ENCODE measurements at places on chromosomes 3 and 15.

- no peak for DNase-seq
Measured at GRCh38 chr3:60114191-60114590, 1064.4 kb upstream of the CFAP20DC start.

GRCh38 chr15:48794697-48795134 lies 16.2 kb downstream of the CEP152 start:
- DNase-seq: peak; percentile 47

DNA sequence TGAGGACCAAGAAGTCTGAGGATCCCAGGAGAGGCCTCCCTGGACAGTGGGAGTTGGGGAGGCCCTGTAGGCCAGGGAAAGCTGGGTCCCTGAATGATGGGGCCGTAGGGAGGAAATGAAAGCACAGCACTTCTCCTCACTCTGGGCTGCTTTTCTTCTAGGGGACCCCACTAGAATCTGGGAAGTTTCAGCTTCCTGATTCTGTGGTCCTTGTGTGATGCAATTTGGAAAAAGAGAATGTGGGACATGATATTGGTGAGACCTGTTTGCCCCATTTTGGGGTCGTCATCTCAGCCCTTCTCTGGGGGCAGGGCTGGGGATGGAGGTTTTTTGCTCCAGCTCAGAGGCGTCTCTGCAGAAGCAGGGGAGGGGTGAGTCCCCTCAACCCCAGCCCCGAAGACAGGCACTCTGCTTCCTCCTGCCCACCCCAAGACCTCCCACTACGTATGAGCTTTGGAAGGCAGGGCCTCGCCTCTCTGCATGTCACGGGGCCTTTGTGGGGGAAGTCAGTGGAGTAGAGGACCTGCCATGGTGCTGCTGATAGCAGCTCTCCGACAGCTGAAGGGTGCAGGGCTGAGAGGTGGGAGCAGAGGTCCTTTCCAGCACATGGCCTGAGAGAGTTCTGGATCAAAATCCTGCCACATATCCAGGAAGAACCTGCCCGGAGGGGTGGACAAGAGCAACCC lies 1.5 kb upstream of the SNX22 start:
- DNase-seq: no peak

- DNase-seq: no peak
Measured at GRCh38 chr3:18739099-18739433, 313.9 kb upstream of the SATB1 start.

DNA sequence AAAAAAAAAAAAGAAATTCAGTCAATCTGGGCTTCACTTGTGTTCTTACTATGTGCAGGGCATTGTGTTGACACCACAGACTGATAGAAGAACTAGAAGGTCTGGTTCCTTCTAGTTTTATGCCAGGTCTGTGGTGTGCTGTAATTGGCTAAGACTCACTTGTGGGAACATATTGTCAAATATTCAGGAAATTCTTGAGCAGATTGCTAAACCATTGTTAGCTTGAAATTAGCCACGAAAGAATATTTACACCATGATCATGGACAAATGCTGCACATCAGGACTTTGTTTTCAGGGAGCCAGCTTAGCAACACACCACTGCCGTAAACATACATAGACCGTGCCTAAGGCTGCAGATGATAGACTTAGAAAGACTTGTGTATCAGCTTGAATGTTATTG lies 74.6 kb downstream of the GTPBP8 start:
- peak; percentile 69 for DNase-seq

DNA sequence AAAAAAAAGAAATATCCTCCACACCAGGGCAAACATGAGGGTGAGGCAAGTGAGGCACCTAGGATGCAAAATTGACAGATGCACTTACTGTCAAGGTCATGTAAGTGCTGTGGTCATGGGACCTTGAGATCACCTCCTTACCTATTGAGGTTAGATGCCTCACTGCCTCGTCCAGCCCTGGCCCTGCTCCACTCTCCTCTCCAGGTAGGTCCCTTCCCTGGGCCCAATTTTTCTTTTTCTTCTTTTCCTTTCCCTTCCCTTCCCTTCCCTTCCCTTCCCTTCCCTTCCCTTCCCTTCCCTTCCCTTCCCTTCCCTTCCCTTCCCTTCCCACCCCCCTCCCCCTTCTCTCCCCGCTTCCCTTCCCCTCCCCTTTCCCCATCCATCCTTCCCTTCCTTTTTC lies 71.1 kb upstream of the DLG1 start:
- DNase-seq: no peak

- no peak for DNase-seq
Measured at GRCh38 chr3:50415816-50416215, 56.5 kb upstream of the TMEM115 start.

Measured in AG10803 (cell line).